ENCODE measurements at places on chromosomes 16 and 17.

DNA sequence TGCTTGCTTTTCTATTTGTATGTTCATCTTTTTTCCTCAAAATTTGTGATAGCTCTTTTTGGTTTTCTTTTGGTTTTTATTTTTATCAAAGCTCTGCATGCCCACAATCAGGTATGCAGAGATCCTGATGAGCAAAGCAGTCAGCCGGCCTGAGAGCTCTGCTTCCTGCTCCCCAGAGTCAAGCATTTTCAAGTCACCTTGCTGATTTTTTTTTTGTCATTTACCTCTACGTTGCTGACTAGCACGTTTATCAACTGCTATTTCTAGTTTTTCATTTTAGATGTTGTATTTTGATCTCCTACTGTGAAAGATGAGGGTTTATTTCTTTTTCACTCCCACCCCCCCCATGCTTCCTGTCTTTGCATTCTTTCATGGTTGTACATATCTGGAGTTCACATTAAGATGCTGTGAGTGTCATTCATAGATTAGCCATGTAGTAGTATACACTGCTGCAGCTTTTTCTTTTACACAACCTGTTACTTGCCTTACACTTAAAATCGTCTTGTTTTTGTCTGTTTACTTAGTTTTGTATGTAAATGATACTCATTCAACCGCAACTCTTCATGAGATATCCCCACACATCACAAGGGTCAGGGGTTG is 196.2 kb downstream of the LGALS9B start:
- DNase-seq = no peak

GRCh38 chr17:19019041-19019941 is 14.7 kb upstream of the FAM83G start:
- DNase-seq = no peak

GRCh38 chr16:84839956-84840355 is 20.2 kb downstream of the CRISPLD2 start:
- no peak for DNase-seq

DNA sequence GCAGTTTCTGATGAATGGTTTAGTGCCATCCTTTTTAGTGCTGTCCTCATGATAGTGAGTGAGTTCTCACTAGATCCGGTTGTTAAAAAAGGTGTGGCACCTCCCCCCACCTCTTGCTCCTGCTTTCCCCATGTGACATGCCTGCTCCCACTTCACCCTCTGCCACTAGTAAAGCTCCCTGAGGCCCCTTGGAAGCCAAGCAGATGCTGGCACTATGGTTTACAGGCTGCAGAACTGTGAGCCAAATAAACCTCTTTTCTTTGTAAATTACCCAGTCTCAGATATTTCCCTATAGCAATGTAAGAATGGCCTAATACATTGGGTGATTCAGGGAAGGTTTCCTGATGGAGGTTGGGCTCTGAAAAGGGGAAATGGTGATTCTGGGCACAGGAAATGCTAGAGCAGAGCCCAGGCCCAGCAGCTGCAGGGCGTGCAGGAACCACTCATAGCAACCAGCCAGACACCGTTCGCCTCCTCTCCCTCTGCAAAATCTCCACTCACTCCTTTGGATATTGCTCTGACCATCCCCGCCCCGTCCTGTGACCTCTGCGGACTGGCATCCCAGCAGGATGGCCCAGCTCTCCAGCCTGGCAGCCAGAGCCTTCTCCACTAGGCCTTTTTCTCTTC is 2.6 kb upstream of the ADORA2B start:
- no peak for DNase-seq

DNA sequence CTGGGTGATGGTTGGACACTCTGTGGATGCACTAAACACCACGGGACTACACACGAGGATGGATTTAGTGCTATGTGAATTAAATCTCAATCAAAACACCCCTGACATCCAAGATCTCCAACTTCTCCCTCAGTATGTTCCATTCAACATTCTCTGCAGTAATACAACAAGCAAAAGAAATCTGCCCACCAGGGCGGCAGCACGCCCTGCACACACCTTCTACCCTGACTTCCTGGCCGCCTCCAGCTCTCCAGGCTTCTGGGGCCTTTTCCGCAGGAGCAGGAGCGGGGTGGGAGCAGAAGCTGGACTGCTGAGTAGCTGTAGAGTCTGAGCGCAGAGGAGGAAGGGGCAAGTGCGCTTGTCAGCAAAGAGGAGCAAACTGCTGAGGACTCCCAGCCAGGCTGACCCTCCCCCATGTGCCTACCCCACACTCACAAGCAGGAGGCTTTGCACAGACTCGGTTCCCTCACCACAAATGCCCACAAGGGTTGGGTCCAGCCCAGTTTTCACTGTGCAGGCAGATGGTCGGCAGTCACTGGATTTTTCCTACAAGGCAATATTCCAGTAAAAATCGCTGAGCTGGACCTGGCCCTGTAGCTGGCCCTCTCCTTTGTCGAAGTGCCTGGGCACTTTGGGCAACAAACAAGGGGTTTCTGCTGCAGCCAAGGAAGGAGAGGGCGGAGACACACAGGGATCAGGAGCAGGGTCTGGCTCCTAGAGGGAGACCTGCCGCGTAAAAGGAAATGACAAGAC is 22.8 kb downstream of the ZDHHC7 start:
- DNase-seq = no peak

GRCh38 chr16:67163164-67163998 is 1.2 kb upstream of the HSF4 start:
- no peak for DNase-seq

DNA sequence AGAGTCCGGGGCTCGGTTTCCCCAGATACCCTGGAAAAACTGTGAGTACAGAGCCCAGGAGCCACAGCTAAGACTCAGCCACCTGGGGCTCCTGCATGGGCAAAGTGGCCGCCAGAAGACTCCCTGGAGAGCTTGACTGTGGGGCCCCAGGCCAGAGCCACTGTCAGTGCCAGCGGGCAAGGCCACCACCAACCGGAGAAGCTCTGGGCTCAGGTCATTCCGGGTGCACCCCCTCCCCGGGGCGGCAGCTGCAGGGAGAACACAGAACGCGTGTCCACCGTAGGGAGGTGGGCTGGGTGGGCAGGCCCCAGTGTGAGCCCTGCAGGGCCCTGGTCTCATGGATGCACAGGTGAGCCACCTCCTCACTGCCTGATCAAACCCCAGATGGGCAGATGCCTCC is 22.3 kb upstream of the RBFOX3 start:
- no peak for DNase-seq

DNA sequence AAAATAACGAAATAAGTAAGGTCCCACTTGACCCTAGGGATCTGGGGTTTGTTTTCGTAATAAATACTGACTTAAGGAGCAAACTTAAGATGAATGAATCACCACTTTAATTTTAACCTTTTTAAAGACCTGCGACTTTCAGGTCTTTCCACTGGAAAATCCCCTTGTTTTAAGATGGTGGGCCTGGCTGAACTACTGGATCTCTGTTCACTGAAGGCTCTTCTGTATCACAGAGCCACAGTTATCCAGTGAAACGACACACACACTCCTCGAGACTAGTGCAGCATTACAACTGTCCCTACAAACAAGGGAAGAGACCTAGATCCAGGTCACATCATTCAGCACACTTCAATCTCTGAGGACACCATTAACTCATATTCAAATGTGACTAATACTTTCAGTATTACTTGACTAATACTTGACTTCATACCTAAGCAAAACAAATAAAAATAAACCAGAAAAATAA is 299.0 kb downstream of the CEP112 start:
- DNase-seq = no peak

GRCh38 chr16:58127033-58127556 is 2.1 kb downstream of the CFAP20 start:
- DNase-seq = no peak

- DNase-seq = no peak
Measured at GRCh38 chr17:66300956-66301355, 1.5 kb upstream of the PRKCA start.

Measured in stimulated activated CD4-positive, alpha-beta T cell treated with anti-CD3 and anti-CD28 coated beads, Interleukin-15, amount 100 ng/mL, for 48 hours (primary cell).